H9 (cell line): ENCODE measurements at places on chromosomes 6 and 20.
A peak's percentile ranks its signal among the peaks of the same experiment; 100 is the strongest.

DNA sequence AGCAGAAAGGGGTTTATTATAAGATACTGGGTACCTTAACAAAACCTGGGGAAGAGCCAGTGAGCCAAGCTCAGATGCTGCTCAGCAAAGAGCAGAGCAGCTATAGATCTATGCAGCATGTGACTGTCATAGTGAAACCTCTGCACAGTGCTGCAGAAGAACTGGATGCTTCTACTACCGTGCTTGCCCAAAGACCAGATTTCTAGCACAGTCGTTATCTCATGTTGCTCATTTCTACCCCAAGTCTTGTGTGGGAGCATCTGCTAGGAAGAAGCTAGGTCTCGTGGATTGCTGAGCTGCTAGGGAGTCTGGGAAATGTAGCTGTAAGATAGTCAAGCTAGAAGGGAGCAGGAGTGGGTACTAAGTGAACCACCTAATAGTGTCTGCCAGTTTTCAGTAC lies 31.7 kb upstream of the GNRH2 start:
- no peak for DNase-seq

- no peak for DNase-seq
Observed at GRCh38 chr6:90350689-90351554, 54.3 kb upstream of the BACH2 start.

DNA sequence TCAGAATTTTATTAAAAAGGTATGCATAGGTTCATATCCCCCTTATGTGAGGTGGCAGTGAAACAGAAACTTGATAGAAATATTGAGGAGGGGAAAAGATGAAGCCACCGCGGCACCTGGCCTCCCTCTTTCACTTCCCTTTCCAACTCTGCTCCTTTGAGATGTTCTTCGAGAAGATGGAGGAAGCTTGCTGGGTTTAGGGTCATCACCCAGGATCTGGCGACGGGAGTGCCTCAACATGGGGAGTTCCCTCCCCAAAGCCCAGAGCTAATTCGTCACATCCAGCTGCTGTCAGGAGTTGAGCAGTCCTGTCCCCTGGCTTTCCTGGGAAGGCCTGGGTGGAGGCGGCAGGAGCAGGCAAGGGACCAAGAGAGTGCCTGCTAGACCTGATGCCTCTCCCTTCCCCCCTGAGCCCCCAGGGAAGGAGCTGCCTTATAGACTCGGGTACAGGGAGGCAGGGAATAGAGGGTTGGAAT lies 29.1 kb downstream of the RREB1 start:
- DNase-seq, result no peak

GRCh38 chr20:3222635-3223600 lies 13.6 kb downstream of the ITPA start:
- no peak for DNase-seq

GRCh38 chr6:14747881-14748520 lies 497.9 kb upstream of the JARID2 start:
- no peak for DNase-seq

GRCh38 chr6:144921206-144921975 lies 636.3 kb downstream of the UTRN start:
- DNase-seq, result no peak

DNA sequence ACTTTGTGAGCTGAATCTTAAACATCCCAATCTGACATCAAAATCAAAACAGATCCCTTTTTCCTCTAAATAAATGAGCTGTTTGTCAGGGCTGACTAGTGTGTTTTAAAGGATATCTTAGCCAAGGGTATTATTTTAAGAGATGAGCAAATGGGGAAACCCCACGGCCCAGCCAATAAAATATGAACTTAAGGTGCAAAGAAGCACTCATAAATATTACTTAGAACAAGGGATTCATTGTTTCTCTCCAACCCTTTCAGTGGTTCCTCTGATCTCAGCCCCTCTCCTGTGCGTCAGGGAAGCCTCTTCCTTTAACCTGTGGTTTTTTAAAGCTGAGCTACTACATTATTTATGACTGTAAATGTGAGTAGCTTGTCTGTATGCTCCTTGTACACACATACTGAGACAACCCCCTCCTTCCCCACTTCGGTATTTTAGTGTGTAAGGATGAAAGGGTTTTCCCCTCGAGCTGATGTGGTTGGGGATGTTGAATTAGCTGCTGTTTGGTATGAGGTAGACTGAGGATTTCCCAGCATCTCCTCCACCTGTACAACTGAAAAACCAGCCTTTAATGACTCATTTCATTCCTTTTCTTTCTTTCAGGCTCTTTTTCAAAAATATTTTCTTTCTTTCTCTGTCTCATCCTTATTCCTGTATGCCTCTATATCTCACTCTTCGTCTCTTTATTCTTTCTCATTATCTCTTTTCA lies 6.5 kb downstream of the BMP5 start:
- no peak for DNase-seq

GRCh38 chr6:83770910-83771309 lies 62.0 kb upstream of the SNAP91 start:
- DNase-seq, result no peak

GRCh38 chr6:138517635-138518034 lies 18.3 kb upstream of the NHSL1 start:
- DNase-seq, result peak; percentile 77

- DNase-seq, result no peak
Observed at GRCh38 chr6:47701363-47701762, 3.0 kb downstream of the ADGRF4 start.

DNA sequence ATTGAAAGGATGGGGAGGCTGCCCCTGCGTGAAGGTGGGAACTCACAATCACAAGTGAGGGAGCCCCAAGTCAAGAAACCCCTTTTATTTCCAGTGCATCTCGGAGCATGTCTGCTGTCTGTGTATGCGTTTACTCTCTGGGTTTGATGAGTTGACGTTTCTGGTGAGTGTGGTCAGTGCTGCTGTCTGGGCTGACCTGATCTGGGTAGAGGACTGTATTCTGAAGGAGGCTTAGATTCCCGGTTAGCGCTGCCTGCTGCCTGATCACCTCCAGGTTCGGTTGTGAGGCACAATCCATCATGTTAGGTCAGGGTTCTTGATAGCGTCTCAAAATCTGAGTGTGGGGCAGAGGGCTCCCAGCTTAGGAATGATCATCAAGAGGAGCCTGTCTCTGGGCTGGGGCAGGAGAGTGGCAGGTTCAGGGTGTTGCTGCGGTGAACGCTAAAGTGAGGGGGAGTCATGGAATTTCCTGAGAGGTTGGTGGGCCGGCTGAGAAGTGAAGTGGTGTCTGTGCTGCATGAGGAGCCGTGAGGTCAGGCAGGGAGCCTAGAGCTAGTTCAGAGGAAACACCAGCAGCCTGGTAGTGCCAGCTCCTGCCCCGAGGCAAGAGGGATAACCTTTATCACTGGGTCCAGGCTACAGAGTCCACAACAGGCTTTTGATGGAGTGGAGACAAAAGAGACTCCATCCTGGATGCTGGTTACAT lies 225.3 kb upstream of the CST7 start:
- no peak for DNase-seq

- DNase-seq, result peak; percentile 83
Observed at GRCh38 chr6:109455437-109456110, at the start of gene MICAL1. MICAL1 (minus strand) TSS chr6:109455772; CDS start chr6:109454196, 1,576 bp downstream.

- DNase-seq, result no peak
Observed at GRCh38 chr6:49540614-49541013, 9.9 kb upstream of the C6orf141 start.

- DNase-seq, result no peak
Observed at GRCh38 chr6:143697076-143697800, 19.5 kb downstream of the PHACTR2 start.

DNA sequence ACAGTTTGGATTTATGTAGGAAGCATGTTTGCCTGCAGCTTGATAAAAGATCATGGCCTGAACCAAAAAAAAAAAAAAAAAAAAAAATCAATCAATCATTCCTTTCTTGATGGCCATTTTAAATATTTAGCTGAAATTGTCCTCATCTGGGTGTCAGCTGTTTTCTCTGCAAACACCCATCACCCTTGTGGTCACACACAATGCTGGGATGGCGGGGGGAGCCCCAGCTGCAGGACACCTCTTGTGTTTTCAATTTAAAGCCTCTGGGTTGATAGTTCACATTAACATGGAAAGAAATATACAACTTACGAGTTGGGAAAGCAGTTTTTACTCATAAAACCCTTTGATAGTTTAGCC lies 160.4 kb downstream of the ZFP64 start:
- no peak for DNase-seq

- DNase-seq, result no peak
Observed at GRCh38 chr20:53574259-53574789, 19.3 kb downstream of the ZNF217 start.

- DNase-seq, result peak; percentile 75
Observed at GRCh38 chr6:158072083-158072721, 90.5 kb downstream of the SYNJ2 start.

- DNase-seq, result no peak
Observed at GRCh38 chr20:60365882-60366281, 407.7 kb downstream of the CDH26 start.

GRCh38 chr6:42727087-42727611 lies 4.8 kb upstream of the PRPH2 start:
- peak; percentile 34 for DNase-seq

DNA sequence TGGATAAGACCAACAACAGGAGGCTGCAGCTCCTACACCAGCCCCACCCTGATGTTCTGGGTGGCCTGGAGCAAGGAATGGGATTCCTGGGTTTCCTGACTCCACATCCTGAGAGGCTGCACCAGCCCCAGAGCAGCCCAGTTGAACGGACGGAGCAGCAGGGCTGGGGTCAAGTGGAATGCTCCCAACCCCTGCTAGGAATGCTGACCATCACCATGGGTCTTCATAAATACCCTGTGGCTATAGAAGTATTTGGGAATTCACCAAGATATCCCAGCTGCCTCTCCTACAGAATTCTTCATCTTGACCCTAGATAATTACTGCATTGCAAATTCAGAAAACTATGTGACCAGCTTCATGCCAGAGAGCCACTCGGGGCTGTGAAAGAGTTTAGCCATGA lies 180.3 kb downstream of the THBS2 start:
- no peak for DNase-seq

GRCh38 chr6:137282254-137282653 lies 63.1 kb upstream of the IFNGR1 start:
- no peak for DNase-seq

DNA sequence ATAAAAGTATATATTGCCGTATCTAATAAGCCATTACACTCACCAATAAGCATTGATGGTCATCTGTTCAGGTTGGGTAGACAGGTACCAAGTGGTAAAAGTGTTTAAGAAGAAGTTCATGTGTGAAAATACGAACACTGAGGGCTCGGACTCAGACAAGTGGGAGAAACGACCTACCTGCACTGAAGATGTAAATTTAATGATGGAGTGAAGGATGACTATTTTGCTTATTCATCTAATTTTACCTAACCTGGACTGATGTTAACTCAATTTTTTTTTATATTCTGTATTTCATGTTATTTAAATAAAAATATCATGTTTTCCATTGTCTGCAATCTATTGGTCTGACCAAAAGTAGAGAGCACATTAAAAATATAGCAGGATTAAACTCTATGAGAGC lies 469.1 kb upstream of the BTBD3 start:
- no peak for DNase-seq

- DNase-seq, result no peak
Observed at GRCh38 chr6:168007592-168008338, 10.3 kb downstream of the KIF25 start.

DNA sequence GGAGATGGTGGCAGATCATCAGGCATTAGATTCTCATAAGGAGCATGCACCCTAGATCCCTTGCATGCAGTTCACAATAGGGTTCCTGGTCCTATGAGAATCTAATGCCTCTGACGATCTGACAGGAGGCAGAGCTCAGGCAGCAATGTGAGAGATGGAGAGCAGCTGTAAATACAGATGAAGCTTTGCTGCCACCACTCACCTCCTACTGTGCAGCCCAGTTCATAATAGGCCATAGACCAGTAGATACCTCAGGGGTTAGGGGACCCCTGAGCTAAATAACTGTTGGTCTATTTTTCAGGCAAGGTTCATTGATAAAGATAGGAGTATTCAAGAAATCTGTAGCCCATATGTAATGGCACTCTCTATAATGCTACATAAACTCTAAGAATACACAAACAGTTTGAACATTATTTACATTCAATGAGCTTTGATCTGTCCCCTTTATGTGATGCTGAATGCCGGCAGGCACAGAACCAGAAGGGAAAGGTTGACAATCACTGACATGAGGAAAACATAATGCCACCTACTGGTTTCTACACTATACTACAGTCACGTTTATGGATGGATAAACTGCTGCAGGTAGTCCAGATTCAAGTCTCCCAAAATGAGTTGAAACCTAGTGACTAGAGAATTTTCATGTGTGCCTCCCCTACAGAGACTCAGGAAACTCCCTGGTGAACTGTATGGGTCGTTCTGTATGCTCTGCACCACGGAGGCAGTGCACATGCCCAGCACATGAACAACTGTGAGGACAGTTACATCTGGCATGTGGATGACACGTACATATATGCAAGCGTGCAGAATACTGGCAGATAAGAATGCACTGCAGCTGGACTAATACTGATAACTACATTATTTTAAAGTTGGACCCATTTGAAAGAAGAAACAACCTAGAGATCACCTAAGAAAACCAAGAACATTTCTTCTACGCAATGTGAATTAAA lies 72.0 kb downstream of the DST start:
- no peak for DNase-seq

DNA sequence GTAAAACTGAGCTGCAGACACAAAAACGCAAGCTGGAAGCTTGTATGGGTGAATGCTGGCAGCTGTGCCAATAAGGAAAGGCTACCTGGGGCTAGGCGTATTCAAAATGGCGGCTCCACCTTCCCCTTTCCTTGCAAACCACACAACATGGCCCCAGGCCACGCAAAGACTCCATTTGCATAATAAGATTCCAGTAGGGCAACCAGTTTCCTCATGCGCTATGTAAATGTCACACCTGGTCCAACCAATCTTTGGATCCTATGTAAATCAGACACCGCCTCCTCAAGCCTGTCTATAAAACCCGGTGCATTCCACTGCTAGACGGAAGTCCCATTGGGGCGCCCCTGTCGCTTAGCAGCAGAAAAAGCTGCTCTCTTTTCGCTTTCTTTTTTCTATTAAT lies 505.9 kb upstream of the BTBD3 start:
- DNase-seq, result peak; percentile 32

GRCh38 chr6:93621442-93621841 lies 202.1 kb upstream of the EPHA7 start:
- no peak for DNase-seq

DNA sequence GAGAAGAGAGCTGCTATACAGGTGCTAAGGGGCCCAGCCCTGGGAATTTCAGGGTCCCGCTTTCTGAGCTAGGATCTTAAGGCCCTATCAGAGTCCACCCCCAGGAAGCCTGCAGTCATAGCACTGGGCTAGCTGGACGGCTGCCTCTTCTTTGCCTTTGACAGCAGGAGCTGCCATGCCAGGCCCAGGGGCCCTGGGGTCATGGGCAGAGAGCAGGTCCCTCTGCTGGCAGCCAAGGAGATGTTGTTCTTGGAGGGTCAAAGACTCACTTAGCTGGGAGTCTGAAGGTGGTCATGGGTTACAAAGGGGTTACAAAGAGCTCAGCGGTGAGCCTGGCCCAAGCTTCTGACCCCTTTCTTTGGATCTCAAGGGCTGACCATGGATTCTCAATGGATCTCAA lies 52.7 kb downstream of the RPP21 start:
- DNase-seq, result peak; percentile 59
